ENCODE measurements at places on chromosomes 12 and 14.

GRCh38 chr14:49220492-49220891 lies 365.7 kb downstream of the RPS29 start:
- no peak for DNase-seq

DNA sequence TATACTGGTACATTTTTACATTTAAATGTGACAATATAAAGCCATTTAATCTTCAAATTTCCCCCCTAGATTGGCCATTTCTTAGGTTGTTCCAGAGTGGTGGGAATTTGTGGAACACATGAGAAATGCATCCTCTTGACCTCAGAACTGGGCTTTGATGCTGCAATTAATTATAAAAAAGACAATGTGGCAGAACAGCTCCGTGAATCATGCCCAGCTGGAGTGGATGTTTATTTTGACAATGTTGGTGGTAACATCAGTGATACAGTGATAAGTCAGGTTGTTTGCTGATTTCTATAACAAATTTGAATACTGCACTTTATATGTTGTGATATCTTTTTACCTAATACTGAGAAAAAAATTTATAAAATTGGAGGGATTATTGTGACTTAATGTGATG lies 7.6 kb upstream of the ZNF410 start:
- no peak for DNase-seq

DNA sequence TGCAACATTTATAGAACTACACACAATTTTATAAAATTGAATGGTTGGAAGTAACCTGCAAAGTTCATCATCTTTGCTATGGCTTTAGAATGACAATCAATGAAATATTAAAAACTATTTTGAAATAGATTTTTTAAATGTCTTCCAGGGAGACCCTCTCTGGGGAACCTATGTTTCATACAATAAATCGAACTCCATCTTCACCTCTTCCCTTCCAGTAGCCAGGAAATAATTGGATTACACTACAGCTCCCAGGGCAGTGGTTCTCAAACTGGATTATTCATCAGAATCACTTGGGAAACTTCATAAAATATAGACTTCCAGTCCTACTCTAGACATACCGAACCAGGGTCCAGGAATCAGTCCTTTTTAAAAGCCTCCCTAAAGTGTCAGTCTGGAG lies 328.4 kb downstream of the DUSP6 start:
- no peak for DNase-seq

- DNase-seq: no peak
Observed at GRCh38 chr14:71533390-71533789, 398.8 kb upstream of the RGS6 start.

- peak; percentile 41 for DNase-seq
Observed at GRCh38 chr14:34331728-34332623, 130.1 kb downstream of the SPTSSA start.

- DNase-seq: peak; percentile 60
Observed at GRCh38 chr14:103141117-103141796, 18.0 kb downstream of the TNFAIP2 start.

DNA sequence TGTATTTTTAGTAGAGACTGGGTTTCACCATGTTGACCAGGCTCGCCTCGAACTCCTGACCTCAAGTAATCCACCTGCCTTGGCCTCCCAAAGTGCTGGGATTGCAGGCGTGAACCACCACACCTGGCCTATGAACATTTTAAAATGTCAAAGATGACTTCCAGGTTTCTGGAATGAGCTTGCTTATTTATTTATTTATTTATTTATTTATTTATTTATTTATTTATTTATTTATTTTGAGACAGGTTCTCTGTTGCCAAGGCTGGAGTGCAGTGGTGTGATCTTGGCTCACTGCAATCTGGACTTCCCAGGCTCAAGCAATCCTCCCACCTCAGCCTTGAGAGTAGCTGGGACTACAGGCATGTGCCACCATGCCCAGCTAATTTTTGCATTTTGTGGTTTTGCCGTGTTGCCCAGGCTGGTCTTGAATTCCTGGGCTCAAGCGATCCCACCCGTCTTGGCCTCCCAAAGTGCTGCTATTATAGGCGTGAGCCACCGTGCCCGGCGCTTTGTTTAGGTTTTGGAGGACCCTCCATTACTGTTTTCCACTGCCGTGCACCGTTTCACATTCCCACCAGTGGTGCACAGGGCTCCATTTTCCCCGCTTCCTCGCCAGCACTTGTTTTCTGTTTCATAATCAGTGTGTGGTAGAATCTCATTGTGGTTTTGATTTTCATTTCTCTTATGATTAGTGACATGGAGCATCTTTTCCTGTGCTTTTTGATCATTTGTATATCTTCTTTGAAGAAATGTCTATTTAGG lies 6.4 kb upstream of the CFAP251 start:
- no peak for DNase-seq

DNA sequence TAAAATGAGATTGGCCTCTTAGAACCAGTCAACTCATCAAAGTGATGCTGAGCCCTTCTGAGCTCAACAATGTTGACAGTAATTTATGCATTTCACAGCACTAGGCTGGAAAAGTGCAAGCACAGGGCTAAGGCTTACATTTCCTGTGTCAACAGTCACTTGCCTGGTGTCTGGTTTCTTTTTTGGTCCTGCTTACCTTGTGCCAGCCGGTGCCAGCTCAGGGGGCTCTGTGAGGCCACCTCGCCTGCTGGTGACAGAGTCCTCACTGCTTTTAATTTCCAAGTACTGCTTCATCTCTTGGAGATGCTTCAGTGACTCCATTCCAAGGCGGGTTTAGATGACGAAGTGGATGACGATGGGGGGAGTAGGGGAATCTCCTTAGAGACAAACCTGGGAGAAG lies 53.1 kb upstream of the KCNA1 start:
- no peak for DNase-seq

DNA sequence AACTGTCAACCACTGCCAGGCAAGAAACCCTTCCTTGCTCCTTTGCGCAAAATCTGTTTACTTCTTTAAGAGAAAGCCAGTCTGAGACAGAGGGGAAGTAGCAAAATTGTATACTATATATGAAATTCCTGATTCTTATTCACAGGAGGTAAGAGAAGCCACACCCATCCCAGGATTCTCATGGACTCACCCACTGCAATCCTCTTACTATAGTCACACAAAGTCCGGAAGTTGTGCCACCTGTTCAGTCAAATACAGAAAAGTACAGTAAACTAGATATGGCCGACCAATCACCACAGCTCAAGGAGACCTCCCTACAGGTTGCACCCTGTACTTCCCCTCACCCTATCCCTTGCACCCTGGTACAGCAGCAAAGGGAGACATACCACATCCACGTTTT lies 2.9 kb downstream of the PRMT5 start:
- DNase-seq: no peak

DNA sequence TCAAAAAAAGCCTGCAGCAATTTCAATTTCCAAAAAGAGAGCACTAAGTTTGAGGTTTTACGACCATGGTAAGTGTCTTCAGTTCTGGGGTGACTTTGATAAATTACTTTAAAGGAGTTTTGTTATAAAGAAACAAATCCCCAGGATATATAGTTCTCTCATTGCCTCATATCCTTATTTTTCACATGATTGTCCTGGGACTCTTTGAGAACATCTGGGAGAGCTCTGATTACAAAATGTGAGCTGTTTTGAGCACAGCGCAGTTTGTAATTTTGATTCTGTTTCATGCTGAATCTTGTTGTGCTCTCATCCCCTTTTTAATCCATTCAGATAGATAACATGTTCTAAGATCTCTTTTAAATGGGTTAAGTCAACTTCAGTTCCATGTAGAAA lies 67.7 kb upstream of the DCN start:
- DNase-seq: no peak

- no peak for DNase-seq
Observed at GRCh38 chr12:101929365-101930041, 52.1 kb downstream of the DRAM1 start.

- DNase-seq: no peak
Observed at GRCh38 chr14:105919458-105920150, 393.2 kb downstream of the TMEM121 start.

DNA sequence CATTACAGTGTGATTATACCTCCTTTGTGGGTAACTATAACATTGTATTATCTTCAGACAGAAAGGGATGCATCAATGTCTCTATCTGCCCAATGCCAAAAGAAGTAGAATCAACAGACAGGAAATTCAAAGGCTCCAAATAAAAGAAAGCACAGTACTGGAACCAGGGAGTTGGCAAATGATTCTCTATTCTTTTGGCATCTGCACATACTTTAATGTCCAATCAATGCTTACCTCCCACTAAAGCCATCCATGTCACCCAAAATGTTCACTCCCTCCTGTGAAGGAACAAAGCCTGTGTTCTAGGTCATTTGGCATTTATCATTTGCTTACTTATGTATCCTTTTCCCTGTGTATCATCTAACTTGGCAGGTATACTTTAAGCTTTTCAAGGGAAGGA lies 36.7 kb downstream of the KIF21A start:
- no peak for DNase-seq

DNA sequence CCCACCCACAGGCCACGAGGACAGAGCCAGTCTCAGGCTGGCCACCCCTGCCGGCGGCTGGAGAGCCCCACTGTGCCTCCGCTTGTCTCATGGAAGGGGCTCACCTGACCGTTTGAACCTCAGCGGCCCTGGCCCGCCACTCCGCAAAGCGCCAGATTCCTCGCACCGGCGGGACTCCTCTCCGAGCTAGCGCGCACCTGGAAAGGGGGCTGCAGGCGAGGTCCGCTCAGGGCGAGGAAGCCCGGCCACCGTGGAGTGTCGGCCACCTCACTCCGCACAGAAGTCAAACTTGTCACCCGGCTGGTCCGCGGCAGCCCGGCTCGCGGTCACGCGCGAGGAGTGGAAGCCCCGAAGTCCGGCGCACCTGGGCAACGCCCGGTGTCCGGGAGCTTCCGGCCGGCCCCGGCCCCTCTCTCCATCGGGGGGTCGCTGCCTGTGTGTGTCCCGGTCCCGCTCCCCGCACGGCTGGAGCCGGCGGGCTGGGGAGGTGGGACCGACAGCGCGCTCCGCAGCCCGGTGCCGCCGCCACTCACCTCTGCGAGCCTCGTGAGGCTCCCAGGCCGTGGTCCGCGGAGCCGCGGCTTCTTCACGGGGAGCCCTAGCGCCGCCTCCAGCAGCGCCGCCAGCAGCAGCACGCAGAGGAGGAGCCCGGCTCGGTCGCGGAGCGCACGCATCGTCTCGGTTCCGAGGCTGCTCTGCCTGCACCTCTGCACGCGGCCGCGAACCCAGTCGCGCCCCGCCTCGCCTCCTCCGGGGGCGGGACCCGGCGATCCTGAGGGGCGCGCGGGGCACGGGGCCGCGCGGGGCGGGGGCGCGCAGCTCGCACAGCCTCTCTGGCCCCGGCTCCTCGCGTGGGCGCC lies at the start of gene ISM2:
ISM2 (minus strand) TSS at position 697 of the 860 bp plus-strand sequence; CDS start at position 674, 23 bp downstream.
- peak; percentile 46 for DNase-seq

- peak; percentile 30 for DNase-seq
Observed at GRCh38 chr14:70188322-70188658, 461 bp downstream of the SLC8A3 start.

DNA sequence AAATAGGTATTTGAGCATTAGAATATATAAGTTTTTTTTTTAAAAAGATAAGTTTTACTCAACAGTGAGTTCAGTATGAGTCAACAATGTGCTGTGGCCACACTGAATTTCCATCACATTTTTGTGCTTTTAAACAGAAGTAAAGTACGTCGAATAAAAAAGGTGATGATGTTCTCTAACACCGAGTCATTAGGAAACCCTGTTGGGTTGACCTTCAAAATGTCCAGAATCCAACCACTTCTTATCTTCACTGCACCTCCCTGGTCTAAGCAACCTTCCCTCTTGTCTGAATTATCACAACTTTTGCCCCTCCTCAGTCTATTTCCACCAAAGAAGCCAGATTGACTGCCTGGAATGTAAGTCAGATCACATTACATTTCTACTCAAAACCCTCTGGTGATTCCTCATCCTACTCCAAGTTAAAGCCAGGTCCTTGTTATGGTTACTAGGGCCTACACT lies 43.0 kb upstream of the SYCP3 start:
- no peak for DNase-seq

DNA sequence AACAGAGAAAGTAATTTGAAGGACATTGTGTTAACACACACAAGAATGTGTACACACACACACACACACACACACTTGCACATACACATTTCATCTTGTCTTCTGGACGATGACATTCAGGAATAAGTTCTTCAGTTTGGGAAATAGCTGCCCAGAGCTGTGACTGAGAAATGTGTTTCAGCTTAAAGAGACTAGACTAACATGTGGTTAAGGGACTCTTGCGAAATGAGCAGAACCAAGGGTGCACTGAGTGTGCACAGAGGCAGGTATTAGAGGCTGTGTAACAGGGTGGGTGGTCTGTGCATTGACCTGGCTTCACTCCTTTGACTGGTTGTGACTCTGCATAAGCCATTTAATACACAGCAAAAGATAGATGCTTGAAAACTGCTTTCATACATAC lies 29.4 kb upstream of the KCNA5 start:
- no peak for DNase-seq

- no peak for DNase-seq
Observed at GRCh38 chr12:114165921-114166320, 199.8 kb upstream of the RBM19 start.

- DNase-seq: no peak
Observed at GRCh38 chr14:56293506-56293905, 175.3 kb downstream of the PELI2 start.

- DNase-seq: peak; percentile 70
Observed at GRCh38 chr14:22314183-22314820, 274.7 kb downstream of the DAD1 start.

- no peak for DNase-seq
Observed at GRCh38 chr12:74963867-74964331, 245.7 kb downstream of the KCNC2 start.

DNA sequence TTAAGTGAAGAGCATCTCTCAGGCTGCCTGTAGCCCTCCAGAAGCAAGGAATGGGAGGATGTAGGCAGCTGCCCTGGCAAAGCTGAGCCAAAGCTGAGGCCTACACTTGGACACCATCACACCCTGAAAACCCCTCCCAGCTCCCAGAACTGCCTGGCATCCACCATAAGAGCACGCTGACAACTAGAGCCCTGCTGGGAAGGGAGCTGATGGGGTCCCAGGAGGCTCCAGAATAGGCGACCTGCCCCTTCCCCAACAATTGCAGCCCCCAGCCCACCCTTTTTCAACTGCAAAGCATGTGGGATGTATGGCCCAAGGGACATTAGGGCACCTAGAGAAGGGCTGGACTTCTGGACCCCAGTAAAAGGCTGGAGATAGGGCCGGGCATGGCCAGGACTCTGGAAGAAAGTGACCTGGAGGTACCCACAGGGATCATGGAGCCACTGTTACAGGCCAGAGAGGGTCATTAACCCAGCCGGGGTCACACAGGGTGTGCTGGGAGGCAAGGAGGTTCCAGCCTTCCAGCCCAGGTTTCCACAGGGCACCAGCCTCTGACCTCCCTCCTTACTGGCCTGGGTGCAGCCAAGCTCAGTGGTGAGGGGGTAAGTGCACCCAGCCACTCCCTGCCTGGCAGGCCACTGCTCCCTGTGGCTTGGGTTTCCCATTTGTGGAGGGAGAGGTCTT lies 27.8 kb downstream of the FAM222A start:
- no peak for DNase-seq

DNA sequence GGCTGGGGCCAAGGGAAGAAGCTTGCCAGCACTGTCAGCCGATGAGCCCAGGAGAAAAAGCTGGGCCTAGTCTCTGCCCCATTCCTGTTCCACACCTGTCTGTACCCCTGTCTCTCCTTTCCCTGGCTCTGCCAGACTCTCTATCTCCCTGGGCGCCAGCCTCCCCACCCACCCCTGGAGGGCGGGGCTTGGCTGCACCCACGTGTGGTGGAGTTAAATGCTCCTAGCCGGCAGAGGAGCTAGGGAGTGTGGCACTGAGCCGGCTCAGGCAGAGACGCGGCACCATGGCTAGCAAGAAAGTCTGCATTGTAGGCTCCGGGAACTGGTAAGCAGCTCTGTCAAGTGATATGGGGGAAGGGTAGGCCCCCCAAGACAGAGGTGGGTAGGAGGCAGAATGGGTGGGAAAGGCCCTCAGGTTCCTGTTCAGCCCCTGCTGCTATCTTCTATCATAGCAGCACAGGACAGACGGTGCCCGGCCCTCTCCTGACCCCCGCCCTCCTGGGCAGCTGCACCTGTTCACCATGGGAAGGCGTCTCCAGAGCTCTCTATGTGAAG lies at the start of gene GPD1:
GPD1 (plus strand) TSS at position 242 of the 555 bp plus-strand sequence; CDS start at position 285, 43 bp downstream.
- peak; percentile 62 for DNase-seq

All from erythroblast (primary cell).